Colonic mucosa (tissue), 4 donors: ENCODE measurements at places on chromosomes 7 and 10. TPM values are rescaled to one million over a fixed set of nuclear protein-coding genes. Genes with fewer than 3 reads are reported as not detected.

The OPN1SW gene
- total RNA-seq = not detected

The TMEM270 gene
- total RNA-seq = not detected

The GDF2 gene
- total RNA-seq = not detected

The SEMA3D gene
- total RNA-seq = 2.6 TPM

The TBXAS1 gene
- 17.0 TPM for total RNA-seq

DNA sequence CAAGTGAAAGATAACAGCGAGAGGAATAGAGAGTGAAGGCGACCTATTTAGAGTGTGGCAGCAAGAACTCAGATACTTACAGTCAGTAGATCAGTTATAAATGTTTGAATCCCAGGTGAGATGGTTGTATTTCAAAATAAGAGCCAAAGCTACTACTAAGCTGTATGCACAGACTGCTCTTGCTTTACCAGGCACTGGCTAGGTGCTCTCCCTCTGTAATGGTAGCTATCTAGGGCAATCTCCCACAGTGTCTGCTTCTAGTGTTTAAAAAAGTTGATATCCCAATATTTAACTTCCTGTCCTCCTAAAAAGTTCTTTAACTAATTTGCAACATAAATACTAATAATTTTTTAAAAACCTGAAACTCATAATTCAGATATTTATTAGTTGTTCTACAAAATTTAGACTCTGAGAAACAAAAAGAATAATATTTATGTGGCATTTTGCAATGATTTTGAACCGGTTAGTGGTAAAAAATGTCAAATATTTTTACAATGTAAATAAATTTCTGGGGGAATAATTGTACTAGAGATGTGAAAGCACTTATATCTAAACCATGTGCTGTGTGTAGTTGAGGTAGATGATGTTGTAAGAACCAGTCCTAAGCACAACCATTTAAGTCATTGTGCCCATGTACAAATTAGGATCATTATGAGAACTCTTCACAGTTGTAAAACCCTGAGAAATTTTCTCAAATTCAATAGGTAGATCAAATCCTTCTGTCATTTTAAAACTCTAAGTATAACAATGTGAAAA lies 349.3 kb upstream of the SEMA3D start:
- H3K4me3 ChIP-seq = no peak overlapping the region
- no peaks in the 10 kb centered on the region for H3K4me1 ChIP-seq
- DNase-seq = no peak
- H3K27ac ChIP-seq = no peak overlapping the region

DNA sequence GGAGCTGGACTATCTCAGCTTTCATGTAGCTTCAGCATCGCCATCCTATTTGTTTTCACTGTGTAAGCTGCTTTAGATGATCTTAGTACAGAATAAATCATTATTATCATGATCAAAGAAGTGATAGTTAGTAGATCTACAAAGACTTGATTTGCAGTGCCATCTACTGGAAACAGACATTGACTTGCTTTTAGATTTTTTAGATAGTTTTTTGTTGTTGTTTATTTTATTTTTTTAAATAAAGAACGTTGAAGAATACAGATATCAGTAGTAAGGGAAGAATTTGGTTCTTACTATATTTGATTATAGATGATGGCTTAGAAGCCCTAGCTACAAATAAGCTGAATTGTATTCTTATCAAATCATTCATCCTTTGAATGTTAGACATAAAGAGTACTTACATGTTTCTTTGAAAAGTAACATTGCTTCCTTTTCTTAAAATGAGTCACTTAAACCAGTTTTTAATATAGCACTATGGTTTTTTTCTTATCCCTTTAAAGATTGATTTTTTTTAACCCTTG lies 6.3 kb upstream of the SFMBT2 start:
- H3K4me1 ChIP-seq = no peaks in the 10 kb centered on the region
- peaks cover 10% of the 10 kb centered on the region for H3K27me3 ChIP-seq
- DNase-seq = no peak
- H3K27ac ChIP-seq = no peak overlapping the region
- H3K4me3 ChIP-seq = no peak overlapping the region

GRCh38 chr7:33986951-33987947 lies 81.9 kb downstream of the BMPER start:
- no peaks in the 10 kb centered on the region for H3K36me3 ChIP-seq
- H3K4me3 ChIP-seq = no peak overlapping the region
- H3K27me3 ChIP-seq = no peaks in the 10 kb centered on the region

- H3K27me3 ChIP-seq = no peaks in the 10 kb centered on the region
- H3K4me3 ChIP-seq = no peak overlapping the region
- peak overlapping the region; percentile 48 for H3K27ac ChIP-seq
Measured at GRCh38 chr7:43590862-43591557, 8.1 kb downstream of the STK17A start.

GRCh38 chr7:102254521-102254920 lies 32.1 kb upstream of the SH2B2 start:
- H3K4me1 ChIP-seq = no peaks in the 10 kb centered on the region
- H3K4me3 ChIP-seq = no peak overlapping the region
- H3K27ac ChIP-seq = no peak overlapping the region
- DNase-seq = no peak
- H3K27me3 ChIP-seq = no peaks in the 10 kb centered on the region

GRCh38 chr10:123150271-123150985 lies 2.5 kb downstream of the HMX2 start:
- no peaks in the 10 kb centered on the region for H3K36me3 ChIP-seq
- H3K4me1 ChIP-seq = peaks cover 26% of the 10 kb centered on the region
- H3K27me3 ChIP-seq = peaks cover 68% of the 10 kb centered on the region
- H3K27ac ChIP-seq = no peak overlapping the region

- DNase-seq = no peak
- H3K27ac ChIP-seq = no peak overlapping the region
- no peaks in the 10 kb centered on the region for H3K36me3 ChIP-seq
- H3K27me3 ChIP-seq = no peaks in the 10 kb centered on the region
Measured at GRCh38 chr10:129004398-129004797, 462.6 kb upstream of the MGMT start.

GRCh38 chr10:7485799-7486198 lies 75.0 kb upstream of the SFMBT2 start:
- H3K36me3 ChIP-seq = no peaks in the 10 kb centered on the region
- H3K27me3 ChIP-seq = no peaks in the 10 kb centered on the region
- H3K4me3 ChIP-seq = no peak overlapping the region
- DNase-seq = no peak
- H3K4me1 ChIP-seq = no peaks in the 10 kb centered on the region

- no peak overlapping the region for H3K27ac ChIP-seq
- no peaks in the 10 kb centered on the region for H3K36me3 ChIP-seq
- no peak overlapping the region for H3K4me3 ChIP-seq
- H3K27me3 ChIP-seq = no peaks in the 10 kb centered on the region
Measured at GRCh38 chr7:151179287-151179860, 7.7 kb downstream of the ASB10 start.

GRCh38 chr7:36967387-36967786 lies 243.1 kb upstream of the AOAH start:
- no peak overlapping the region for H3K4me3 ChIP-seq
- DNase-seq = peak; percentile 56
- H3K4me1 ChIP-seq = no peaks in the 10 kb centered on the region

DNA sequence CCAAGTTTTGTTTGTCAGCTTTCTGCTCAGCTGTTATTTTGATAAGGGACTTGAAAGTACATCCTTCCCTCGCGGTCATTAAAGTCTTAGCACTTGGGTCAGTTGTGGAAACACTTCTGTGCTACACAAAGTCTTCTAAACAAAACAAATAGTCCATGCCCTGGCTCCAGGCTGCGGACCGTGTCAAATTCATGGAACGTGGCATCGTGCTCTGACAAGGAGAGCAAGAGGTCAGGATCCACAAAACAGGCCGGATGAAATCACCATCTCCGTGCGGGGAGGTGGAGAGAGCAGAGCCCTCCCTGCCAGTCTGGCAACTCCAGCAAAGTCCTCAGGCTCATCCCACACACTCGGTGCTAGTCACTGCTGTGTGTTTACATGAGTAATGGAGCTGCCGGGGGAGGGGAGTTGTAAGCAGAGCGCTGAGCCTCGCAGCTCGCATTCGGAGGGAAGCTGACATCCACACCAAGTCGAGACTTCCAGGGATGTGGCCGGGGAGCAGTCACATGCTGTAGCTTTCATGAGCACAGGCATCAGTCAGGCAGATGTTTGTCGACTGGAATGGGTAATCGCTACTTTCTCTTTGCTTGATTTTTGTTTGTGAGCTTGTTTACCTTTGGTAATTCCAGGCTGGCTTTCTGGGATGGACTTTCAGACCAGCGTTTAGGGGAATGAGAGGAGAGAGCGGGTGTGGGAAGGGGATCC lies 147.6 kb downstream of the ARID5B start:
- H3K4me3 ChIP-seq = peak overlapping the region; percentile 31
- H3K36me3 ChIP-seq = no peaks in the 10 kb centered on the region
- peak overlapping the region; percentile 79 for H3K27ac ChIP-seq
- peaks cover 4% of the 10 kb centered on the region for H3K4me1 ChIP-seq
- DNase-seq = peak; percentile 80

GRCh38 chr10:131738396-131738735 lies 162.4 kb upstream of the PPP2R2D start:
- H3K4me3 ChIP-seq = no peak overlapping the region
- H3K27me3 ChIP-seq = no peaks in the 10 kb centered on the region
- no peak overlapping the region for H3K27ac ChIP-seq
- H3K36me3 ChIP-seq = no peaks in the 10 kb centered on the region
